ENCODE measurements at places on chromosomes 11 and 22.
A peak's percentile ranks its signal among the peaks of the same experiment; 100 is the strongest.

DNA sequence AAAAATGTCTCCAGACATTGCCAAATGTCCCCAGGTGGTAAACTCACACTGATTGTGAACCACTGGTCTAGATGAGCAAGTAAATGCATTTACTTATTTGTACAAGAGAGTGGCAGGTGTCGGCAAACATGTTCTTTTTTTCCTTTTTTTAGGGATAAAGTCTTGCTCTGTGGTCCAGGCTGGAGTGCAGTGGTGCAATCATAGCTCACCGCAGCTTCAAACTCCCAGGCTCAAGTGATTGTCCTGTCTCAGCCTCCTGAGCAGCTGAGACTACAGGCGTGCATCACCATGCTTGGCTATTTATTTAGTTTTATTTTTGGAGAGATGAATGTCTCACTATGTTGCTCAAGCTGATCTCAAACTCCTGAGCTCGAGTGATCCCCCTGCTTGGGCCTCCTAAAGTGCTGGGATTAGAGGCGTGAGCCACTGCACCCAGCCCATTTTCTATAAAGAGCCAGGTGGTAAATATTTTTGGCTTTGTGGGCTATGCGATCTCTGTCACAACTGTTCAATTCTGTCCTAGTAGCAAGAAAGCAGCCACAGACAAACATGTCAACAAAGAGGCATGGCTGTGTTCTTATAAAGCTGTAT is 1.4 kb downstream of the VPREB1 start:
- no peaks in the 10 kb centered on the region for H3K4me1 ChIP-seq
- DNase-seq, result no peak
- no peak overlapping the region for H3K27ac ChIP-seq
- H3K4me3 ChIP-seq, result no peak overlapping the region
- no peaks in the 10 kb centered on the region for H3K36me3 ChIP-seq

DNA sequence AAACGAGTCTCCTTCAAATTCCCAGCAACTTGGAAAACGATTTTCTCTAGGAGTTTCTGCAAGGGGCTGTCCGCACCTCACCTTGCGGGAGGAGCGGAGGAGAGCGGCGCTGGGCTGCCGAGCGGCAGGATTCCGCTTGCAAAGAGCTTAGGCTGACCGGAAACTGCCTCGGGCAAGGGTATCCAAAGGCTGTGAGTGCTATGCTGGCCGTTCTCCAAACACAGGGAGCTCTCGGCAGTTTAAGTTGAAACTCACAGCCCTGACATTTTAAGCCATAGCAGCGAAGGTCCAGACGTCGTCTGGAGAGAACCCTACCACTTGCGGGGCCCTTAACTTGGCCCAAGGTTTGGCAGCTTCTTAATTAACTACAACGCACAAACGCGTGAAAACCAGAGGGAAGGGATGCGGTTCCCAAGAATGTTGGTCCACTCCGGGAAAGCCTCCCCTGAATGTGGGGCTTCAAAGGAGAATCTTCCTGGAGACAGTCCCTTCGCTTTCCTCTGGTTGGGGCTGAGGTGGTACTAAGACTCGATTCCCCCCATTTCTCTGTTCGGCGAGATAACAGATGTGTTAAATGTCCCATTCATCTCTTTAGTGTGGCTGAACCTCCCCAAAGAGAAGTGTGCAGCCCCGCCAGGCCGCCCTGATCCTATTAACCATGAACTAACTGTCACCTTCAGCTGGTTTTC is 1.1 kb upstream of the DBX1 start:
- no peak overlapping the region for H3K27ac ChIP-seq
- peaks cover 7% of the 10 kb centered on the region for H3K36me3 ChIP-seq
- H3K4me3 ChIP-seq, result peak overlapping the region; percentile 92
- H3K4me1 ChIP-seq, result peaks cover 63% of the 10 kb centered on the region
- H3K27me3 ChIP-seq, result peaks cover 99% of the 10 kb centered on the region
- DNase-seq, result no peak

DNA sequence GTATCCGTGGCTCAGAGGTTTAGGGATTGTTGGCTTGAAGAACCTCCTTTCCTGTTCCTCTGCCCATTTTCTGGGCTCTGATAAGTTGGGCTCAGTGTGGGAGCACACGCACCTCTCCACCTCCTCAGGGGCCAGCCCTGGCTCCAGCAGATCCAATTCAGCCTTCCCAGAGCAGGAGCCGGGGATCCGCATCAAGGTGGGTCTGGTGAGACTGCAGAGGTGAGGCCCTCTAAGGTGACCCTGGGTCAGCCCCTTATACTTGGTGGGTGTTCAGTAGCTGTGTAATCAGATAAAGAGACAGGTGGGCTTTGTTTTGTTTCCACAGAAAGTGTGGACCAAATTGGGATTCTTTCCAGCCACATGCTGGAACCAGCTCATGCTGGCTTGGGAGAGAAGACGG is 1466.0 kb downstream of the TBC1D22A start:
- no peak for DNase-seq
- no peak overlapping the region for H3K27ac ChIP-seq
- no peak overlapping the region for H3K4me3 ChIP-seq
- H3K36me3 ChIP-seq, result peaks cover 4% of the 10 kb centered on the region
- H3K4me1 ChIP-seq, result no peaks in the 10 kb centered on the region

DNA sequence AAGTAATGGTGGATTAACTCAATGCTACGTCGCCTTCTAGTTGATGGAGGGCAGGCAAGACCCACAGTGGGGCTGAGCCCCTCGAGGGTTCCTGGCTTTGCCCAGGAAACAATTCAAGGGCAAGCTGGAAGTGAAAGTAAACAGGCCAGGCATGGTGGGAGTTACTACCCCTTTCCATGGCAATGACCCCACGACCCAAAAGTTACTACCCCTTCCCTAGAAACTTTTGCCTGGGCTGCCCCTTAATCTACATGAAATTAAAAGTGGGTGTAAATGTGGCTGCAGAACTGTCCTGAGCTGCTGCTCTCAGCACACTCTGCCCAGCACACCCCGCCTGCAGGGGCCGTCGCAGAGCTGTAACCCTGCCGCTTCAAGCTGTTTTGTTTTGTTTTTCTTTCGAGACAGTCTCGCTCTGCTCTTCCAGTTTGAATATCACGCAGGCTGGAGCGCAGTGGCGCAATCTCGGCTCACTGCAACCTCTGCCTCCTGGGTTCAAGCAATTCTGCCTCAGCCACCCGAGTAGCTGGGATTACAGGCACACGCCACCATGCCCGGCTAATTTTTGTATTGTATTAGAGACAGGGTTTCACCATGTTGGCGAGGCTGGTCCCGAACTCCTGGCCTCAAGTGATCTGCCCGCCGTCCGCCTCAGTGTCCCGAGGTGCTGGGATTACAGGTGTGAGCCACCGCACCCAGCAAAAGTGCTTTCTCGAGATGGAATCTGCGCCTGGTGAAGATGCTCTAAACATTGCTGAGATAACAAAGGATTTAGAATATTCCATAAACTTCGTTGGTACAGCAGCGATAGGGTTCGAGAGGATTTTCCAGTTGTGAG is 5.9 kb upstream of the RNH1 start:
- H3K4me3 ChIP-seq, result peak overlapping the region; percentile 66
- peaks cover 7% of the 10 kb centered on the region for H3K4me1 ChIP-seq
- H3K27me3 ChIP-seq, result no peaks in the 10 kb centered on the region
- no peak overlapping the region for H3K27ac ChIP-seq
- DNase-seq, result no peak
- peaks cover 30% of the 10 kb centered on the region for H3K36me3 ChIP-seq
